Activated CD4-positive, alpha-beta T cell treated with anti-CD3 and anti-CD28 coated beads, Interleukin-2, amount 10 ng/mL, durations not matched to agents 7 days and 5 days (primary cell): ENCODE measurements at places on chromosomes 13 and 19.

DNA sequence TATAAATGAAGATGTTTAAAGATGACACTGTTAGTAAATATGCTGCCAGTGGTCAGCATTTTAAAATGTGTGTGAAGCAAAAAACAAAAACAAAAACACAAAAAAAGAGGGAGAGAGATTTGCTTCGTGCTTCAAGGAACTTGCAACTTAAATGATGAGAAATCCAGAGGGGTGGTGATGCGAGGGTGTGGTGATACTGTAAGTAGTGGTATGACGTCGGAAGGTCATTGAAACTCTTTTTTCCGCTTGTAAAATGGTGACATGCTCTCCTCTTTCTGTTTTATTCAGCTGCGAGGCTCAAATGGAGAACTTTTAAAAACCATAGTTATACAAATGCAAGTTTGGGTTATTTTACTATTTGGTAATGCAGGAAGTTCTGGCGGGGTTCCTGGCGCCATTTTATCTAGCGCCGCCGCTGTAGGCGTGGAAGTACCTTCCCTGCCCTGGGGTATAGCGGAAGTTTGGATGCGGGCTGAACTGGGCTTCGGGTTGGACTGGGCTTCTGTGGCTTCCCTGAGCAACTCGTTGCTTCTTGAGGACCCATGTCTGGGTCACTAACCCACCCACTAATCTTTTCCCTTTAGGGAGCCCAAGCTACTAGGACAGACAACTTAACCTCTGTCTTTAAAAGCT lies 34.8 kb downstream of the DGKH start:
- no peak for DNase-seq
- H3K27me3 ChIP-seq: no peaks in the 10 kb centered on the region
- no peak overlapping the region for H3K4me3 ChIP-seq
- no peak overlapping the region for H3K27ac ChIP-seq
- peaks cover 25% of the 10 kb centered on the region for H3K36me3 ChIP-seq

- H3K27me3 ChIP-seq: no peaks in the 10 kb centered on the region
- H3K36me3 ChIP-seq: no peaks in the 10 kb centered on the region
- no peak overlapping the region for H3K4me3 ChIP-seq
- H3K27ac ChIP-seq: no peak overlapping the region
Measured at GRCh38 chr13:80510686-80511085, 169.8 kb upstream of the SPRY2 start.

- peak overlapping the region; percentile 89 for H3K4me3 ChIP-seq
- H3K4me1 ChIP-seq: peaks cover 24% of the 10 kb centered on the region
- peaks cover 19% of the 10 kb centered on the region for H3K36me3 ChIP-seq
- no peaks in the 10 kb centered on the region for H3K27me3 ChIP-seq
- DNase-seq: peak; percentile 59
- H3K27ac ChIP-seq: peak overlapping the region; percentile 93
Measured at GRCh38 chr19:37594982-37595382, 306 bp downstream of the ZNF540 start.

DNA sequence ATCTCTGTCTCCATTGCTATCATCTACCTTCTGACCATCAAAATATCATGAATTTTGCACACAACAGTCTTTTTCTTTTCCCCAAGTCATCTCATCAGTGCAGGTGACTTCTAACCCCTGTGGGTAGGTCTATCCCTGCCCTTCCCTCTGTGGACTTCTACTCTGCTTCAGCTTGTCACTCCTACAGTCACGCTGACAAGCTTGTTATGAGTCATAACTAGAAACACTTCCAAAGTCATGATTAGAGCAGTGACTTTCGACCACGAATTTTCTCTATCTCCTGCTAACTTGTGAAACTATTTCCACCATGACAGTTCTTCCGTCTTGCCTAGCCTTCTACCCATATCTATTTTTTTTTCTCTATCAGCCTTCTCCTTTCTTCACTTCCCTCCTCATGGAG lies 343.7 kb upstream of the ARGLU1 start:
- no peaks in the 10 kb centered on the region for H3K4me1 ChIP-seq
- DNase-seq: no peak
- peaks cover 2% of the 10 kb centered on the region for H3K27me3 ChIP-seq
- no peaks in the 10 kb centered on the region for H3K36me3 ChIP-seq
- no peak overlapping the region for H3K27ac ChIP-seq

- H3K27me3 ChIP-seq: no peaks in the 10 kb centered on the region
- DNase-seq: peak; percentile 91
- peaks cover 44% of the 10 kb centered on the region for H3K4me1 ChIP-seq
- H3K36me3 ChIP-seq: peaks cover 8% of the 10 kb centered on the region
- H3K4me3 ChIP-seq: peak overlapping the region; percentile 94
- H3K27ac ChIP-seq: peak overlapping the region; percentile 99
Measured at GRCh38 chr19:48637948-48638830, 1.0 kb upstream of the DBP start.
